ENCODE measurements at places on chromosomes 5 and 9. TPM values are rescaled to one million over a fixed set of nuclear protein-coding genes. Genes with fewer than 3 reads are reported as not detected.

SLC28A3 gene
- total RNA-seq: under 0.01 TPM

TMEM252 gene
- total RNA-seq: not detected

PDE8B gene
- 0.26 TPM for total RNA-seq

PSMB7 gene
- 200 TPM for total RNA-seq

LRRC19 gene
- not detected for total RNA-seq

FOXI1 gene
- not detected for total RNA-seq

SNAPC4 gene
- 3.8 TPM for total RNA-seq

SLC25A25 gene
- total RNA-seq: 24.1 TPM

OXCT1 gene
- total RNA-seq: 56.3 TPM

NNT gene
- total RNA-seq: 90.1 TPM

PCDHGA2 gene
- total RNA-seq: 4.5 TPM

PCDHA2 gene
- total RNA-seq: 0.33 TPM

- DNase-seq: no peak
Observed at GRCh38 chr5:1048162-1048721, 39.6 kb downstream of the NKD2 start.

DNA sequence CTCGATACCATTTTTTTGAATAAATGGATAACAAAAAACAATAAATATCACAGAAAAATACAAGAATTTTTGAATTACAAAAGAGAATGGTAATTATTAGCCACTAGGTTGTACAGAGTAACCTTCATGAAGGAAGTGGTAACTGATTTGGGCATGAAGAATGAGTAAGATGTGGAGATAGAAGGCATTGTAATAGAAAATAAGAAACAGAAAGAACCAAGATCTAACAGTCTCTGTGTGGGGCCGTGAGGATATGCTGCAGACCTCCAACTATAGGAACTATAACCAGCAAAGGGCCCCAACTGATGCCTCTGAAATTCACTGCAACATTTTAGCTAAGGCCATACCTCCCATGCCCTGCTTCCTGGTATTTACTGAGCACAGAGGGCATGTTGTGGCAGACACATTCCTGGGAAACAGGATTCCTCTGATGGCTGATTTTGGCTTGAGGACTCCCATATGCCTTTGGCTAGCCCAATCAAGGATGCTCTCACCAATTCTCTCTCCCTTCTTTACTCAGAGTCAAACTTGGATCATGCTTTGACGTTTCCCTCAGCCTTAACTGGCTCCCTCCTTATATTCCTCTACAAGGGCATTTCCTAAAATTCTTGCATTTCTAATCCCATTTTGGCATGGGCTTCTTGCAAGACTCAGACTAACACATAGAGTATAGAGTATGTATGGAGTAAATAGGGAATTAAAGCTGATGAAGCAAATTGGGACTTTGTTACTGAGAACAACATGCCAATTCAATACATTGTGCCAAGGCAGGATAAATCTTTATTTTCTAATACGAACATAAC, 208.9 kb downstream of the PDE4D start:
- peak; percentile 20 for DNase-seq

DNA sequence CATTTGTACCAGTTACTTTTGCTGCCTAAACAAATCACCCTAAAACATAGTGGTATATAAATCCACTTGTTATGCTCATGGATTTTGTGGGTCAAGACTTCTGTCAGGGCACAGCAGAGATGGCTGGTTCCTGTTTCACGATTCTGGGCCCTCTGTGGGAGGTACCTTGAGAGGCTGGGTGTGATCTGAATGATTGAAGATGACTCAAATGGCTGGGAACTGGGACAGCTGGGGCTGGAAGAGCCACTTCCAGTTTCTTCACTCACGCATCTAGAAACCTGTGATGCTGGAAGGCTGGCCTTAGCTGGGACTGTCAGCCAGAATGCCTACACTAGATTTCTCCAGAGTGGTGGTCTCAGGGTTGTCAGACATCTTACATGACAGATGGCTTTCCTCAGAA, 88.1 kb downstream of the KIF4B start:
- no peak for DNase-seq

DNA sequence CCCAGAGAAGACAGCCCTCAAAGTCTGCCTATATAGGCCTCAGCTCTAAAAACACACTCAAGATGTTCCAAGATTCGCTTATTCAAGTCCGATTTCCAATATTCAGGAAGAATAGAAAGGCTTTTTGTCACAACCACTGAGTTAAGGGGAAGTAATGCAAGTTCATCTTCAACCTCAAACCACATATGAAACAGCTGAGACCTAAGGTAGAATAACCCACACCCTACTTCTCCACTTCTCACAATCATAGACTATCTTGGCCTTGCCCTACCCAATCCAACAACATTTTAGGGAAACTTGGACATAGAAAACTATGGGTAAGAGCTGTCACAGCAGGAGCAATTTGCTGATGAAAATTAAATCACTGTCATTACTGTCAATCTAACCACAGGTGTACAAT, 152.0 kb upstream of the LRRTM2 start:
- DNase-seq: no peak

DNA sequence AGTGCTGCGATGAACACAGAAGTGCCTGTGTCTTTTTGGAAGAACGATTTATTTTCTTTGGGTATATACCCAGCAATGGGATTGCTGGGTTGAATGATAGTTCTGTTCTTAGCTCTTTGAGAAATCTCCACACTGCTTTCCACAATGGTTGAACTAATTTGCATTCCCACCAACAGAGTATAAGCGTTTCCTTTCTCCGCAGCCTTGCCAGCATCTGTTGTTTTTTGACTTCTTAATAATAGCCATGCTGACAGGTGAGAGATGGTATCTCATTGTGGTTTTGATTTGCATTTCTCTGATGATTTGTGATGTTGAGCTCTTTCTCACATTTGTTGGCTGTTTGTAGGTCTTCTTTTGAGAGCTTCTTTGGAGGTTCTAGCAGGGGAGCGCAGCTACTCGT, 134.6 kb downstream of the TENT4A start:
- DNase-seq: no peak

DNA sequence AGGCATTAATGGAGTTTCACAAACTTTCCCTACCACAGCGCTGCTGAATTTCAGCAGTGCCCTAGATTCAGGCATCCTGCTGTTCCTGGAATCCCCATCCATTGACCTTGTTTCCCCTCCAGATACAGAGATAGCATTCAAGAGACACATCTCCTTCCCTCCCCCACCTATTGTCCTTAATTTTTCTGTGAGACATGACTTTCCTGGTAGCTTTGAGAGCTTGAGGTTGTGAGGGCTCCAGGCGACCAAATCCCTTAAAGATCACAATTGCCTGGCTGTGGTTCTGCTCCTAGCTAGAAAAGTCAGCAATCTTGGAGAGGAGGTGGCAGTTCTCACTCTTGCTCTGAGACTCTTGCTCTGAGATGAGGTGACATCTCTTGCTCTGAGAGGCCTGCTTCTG, 48.0 kb downstream of the PRR16 start:
- no peak for DNase-seq

DNA sequence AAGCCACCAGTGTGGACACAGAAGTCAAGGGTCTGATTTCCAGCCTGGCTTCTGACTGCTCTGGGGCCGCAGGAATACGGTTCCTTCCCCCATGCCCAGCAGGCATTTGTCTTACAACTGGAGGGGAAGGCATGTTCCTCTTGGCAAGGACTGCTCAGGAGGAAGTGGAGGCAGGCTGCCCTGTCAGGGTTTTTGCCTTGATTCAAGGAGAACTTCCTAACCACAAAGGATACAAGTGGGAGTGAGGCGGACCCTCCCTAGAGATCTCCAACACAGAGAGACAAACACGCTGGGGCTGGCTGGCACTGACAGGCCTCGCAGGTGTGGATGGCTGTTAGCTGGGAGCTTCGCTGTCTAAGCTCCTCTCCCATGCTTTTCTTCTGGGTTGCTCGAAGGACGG, 19.1 kb downstream of the TGFBI start:
- peak; percentile 58 for DNase-seq

DNA sequence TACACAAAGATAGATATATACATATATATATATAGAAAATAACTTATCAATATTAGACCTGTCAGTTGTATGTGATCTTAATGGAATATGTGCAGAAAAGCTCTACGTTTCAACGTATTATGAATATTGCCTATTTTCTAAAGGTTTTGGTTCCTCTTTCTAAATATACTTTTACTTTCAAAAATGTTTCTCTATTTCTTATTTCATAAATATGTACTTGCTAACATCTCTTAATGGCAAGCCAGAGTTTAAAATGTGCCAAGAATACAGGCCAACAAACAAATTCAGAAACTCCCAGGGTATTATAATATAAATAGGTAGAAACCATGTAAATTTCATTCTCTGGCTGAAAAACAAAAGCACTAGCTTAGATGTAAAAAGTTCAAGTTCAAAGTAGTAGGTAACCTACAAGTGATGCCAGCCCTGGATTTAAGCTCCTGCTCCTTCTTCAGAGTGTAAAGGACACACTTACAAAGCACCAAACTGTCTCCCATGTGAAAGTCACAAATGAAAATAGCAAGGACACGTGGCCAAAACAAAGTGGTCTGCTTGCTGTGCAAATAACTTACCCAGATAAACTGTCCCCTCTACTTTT, 685.1 kb upstream of the DMAC1 start:
- DNase-seq: no peak

DNA sequence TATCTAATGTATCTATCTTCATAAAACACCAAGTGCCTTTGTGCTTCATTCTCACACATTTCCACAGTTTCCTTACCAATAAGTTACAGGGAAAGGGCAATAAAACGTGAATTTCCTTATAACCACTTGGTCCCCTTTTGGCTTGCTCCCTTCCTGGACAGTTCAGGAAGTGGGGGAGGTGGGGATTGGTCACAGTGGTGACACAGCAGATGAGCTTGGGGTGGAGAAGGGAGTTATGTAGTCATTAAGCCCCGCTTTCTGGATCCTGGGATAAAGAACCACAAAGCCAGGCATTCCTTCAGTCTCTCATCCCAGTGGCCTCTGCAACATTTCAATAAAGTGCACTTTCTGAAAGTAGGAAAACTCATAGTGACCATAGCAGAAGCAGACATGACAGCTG, 47.1 kb upstream of the FYB1 start:
- peak; percentile 2 for DNase-seq

- no peak for DNase-seq
Observed at GRCh38 chr5:36180556-36181350, 28.8 kb downstream of the SKP2 start.

DNA sequence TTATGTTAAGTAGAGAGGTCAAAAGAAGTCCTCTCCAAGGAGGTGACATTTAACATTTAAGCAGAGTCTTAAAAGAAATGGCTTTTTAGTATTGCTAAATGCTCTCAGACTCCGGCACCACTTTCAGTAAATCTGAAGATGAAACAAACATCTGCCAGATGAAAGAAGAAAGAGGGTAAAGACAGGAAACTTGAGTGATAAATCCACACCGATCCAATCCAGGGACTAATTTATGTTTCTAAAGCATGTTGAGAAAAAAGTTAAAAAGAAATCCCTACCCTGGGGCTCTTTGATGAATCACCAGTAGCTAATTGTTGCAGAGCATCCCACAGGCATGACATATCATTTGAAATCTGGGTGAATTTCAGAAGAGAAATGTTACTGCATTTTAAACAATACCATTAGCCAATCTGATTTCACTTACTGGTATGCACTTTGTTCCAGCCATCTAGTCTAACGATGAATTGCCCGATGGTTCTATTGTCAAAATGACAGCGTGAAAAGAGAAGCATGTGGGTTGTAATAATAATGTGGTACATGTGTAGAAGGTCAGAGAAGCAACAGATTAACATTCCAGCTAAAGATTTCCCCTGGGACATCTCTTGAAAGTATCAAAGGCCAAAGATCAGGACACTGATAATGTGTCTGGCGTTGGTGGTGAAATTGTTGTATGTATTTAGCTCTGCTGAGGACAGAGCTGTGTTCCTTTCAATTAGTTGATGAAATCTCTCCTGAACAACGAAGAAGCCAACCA, 485.7 kb downstream of the CSNK1G3 start:
- DNase-seq: peak; percentile 29

DNA sequence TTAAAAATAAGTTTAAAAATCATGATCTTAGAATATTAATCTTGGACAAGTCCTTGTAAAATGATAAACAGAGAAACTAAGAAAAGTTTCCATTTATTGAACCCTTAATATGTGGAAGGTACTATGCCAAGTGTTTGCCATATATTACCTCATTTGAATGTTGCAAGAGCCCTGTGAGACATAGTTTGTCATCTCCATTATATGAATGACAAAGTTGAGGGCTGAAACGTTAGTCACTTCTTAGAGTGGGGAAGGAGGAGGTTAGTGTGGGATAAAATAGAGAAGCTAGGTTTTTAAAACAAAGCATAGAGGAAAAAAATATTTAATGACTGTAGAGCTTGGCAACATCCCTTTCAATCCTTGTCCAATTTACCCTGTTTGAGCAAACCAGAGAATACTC, 2.0 kb downstream of the TNC start:
- peak; percentile 70 for DNase-seq

GRCh38 chr9:126842977-126843799, 17.3 kb upstream of the ZBTB34 start:
- DNase-seq: peak; percentile 47

GRCh38 chr5:109164001-109164400, 245.8 kb downstream of the PJA2 start:
- no peak for DNase-seq

DNA sequence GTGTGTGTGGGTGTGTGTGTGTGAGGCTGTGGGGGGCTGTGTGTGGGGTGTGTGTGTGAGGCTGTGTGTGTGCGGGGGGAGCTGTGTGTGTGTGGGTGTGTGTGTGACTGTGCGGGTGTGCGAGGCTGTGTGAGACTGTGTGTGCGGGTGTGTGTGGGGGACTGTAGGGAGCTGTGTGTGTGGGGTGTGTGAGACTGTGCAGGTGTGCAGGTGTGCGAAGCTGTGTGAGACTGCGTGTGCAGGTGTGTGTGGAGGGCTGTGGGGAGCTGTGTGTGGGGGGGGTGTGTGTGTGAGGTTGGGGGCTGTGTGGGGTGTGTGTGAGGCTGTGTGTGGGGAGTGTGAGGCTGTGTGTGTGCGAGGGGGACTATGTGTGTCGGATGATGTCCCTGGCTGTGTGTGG, 23.2 kb downstream of the AHRR start:
- no peak for DNase-seq

- DNase-seq: no peak
Observed at GRCh38 chr5:83277953-83278352, 193.6 kb upstream of the VCAN start.

DNA sequence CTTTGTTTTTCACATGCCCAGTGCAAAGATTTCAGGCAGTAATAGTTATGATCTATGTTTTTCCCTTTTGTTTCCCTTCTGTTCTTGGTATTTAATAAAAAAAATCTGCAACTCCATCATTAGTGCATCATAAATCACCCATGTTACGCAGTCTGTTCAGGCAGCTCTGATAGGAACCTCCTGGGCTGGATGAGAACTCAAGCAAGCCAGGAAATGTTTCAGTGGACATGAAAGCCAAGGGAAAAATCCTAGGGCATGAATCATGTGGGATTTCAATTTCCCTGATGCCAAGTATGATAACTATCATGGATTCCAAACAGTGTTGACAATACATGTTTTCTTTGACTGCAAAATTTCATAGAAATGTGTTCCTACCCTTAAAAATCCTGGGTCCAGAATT, 119.7 kb upstream of the TARS1 start:
- DNase-seq: peak; percentile 99

GRCh38 chr5:50320131-50320749, 120.8 kb downstream of the EMB start:
- no peak for DNase-seq
